ENCODE measurements at places on chromosomes 2 and 18.

- no peak for DNase-seq
Measured at GRCh38 chr2:45946023-45946422, 294.5 kb downstream of the PRKCE start.

GRCh38 chr2:212997526-212998020 is 153.8 kb downstream of the IKZF2 start:
- no peak for DNase-seq

DNA sequence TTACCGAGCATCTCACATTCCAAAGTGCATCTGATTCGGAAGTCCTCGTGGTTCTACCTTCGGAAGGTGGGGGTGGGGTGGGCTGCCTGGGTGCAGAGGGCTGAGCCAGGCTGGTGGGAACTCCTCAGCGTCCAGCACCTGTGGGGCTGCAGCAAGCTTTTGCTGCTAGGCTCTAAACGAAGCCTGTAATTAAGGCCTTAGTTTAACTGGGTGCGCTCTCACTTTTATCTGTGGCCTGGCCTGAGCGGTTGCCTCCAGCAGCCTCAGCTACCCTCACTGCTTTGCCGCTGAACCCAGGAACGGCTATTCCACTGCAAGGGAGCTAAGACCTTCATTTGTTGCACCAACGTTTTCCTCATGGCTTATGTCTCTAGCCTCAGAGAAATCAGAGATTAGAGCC is 48.4 kb downstream of the TMEM17 start:
- DNase-seq, result no peak

DNA sequence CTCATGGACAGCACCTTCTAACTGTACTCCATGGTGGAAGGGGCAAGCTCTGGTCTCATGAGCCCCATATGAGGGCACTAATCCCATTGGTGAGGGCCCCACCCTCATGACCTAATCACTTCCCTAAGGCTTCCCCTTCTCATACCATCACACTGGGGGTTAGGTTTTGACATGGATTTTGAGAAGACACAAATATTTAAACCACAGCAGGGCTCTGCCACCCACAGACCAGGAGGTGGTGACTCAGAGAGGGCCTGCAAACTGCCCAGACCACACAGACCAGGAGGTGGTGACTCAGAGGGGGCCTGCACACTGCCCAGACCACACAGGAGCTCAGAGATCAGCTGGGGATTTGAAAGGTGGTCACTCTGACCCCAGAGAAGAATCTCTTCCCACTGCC is 222.0 kb downstream of the KLHL29 start:
- DNase-seq, result no peak

GRCh38 chr2:197804758-197805714 is 643 bp downstream of the PLCL1 start:
- peak; percentile 76 for DNase-seq

- DNase-seq, result peak; percentile 88
Measured at GRCh38 chr2:118013724-118014491, at the start of gene CCDC93. Gene CCDC93, minus strand, starts transcription at chr2:118014070. Its CDS starts 75 bp downstream, at chr2:118013995.

GRCh38 chr2:41580806-41581205 is 467.0 kb upstream of the PKDCC start:
- DNase-seq, result no peak

- no peak for DNase-seq
Measured at GRCh38 chr2:794554-795241, 117.5 kb upstream of the TMEM18 start.

GRCh38 chr2:219627103-219628100 is at the start of gene SLC4A3:
Gene SLC4A3, plus strand, starts transcription at chr2:219627630. Its CDS starts 363 bp downstream, at chr2:219627993.
- no peak for DNase-seq

DNA sequence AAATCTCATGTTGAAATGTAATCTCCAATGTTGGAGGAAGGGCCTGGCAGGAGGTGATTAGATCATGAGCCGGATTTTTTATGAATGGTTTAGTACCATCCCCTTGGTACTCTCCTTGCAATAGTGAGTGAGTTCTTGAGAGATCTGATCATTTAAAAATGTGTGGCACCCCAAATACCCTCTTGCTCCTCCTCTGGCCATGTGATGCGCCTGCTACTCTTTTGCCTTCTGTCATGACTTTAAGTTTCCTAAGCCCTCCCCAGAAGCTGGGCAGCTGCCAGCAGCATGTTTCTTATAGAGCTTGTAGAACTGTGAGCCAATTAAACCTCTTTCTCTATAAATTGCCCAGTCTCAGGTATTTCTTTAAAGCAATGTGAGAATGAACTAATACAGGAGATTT is 72.6 kb upstream of the FIGN start:
- no peak for DNase-seq

GRCh38 chr18:27952741-27953140 is 224.2 kb downstream of the CDH2 start:
- DNase-seq, result no peak

DNA sequence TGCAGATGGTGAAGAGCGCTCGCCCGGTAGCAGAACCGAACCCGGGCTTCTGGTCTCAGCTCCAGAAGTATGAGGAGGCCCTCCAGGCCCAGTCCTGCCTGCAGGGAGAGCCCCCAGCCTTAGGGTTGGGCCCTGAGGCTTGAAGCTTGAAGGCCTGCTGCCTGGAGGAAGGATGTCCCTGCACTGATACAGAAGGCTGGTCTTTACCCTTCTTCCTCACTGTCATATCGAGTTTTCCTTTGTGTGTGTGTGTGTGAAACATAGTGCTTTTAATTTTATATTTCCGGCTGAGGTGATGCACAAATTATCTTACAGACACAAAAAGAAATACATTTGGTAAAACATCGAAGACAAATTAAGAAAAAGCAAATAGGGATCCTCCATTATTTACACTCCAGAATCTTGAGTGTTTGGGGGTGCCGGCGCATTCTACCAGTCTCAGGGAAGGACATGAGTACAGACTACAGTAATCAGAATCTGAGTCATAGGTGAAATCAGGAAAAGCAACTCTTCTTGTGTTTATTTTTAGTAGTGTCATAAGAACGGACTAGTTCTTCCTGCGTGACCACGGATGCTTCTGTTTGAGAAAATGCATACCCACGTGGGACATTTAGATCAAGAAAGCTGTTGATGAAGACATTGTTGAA is 1.3 kb downstream of the DUSP28 start:
- DNase-seq, result no peak

GRCh38 chr2:23213196-23213595 is 171.8 kb upstream of the KLHL29 start:
- DNase-seq, result no peak

DNA sequence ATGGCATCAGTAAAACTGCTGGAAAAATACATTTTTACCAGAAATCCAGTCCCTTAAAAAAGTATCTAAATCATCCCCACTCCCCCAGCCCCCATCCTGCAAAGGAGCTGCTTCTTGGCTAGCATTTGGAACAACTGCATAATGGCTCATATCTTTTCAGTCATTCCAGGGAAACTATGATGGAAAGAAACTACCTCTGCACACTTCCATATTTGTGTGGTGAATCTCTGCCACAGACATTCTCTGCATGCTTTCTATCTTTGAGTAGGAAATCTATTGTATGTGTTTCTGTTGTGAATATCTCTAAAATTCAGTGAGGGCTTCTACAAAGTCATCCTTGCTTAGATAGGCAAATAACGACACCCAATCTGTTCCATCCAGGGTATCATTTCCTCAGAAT is 632.3 kb downstream of the LRP1B start:
- no peak for DNase-seq

GRCh38 chr2:25034081-25034480 is 7.8 kb upstream of the EFR3B start:
- DNase-seq, result no peak

DNA sequence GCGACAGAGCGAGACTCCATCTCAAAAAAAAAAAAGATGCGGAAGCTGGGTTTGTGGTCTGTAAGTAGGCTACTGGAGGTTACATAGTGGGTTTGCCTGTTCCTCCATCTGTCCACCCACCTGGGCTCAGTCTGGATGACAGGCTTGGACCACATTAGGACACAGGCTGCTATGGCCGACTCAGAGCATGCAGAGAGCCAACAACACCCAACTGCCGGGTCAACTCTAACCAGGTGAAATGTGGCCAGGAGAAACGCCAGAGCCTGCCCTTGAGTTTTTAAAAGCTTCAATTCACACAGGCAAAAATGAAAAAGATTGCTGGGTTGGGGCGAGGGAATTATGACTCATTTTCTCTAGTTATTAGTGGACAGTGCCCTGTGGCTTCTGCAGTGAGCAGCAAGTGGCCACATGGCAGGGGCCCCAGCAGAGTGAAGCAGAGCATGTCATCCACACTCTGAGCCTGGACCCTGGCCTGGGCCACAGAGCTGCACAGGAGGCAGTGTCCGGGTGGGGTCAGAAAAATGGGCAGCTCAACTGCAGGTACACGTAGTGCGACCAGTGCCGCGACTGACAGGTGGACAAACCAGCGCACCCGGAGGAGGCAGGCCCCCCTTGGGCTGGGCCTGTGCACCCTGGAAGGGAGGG is 67.4 kb downstream of the BIN1 start:
- no peak for DNase-seq

DNA sequence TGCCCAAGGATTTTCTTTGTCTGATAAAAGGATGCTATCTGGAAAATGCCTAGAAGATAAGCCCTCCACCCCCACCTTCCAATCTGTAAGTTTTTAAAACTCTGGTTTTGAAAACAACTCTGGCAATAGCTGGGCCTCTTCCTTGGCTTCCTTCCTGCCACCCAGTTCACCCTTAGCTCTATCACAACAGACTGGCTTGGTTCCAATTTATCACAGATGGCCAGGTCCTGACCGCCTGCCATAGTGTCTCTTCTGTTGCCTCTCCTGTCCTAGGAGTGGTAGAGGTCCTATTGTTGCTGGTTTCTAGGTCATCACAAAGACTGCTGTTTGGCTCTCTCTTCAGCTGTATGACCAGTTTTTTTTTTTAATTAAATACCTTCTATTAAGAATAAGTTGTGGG is 1727.9 kb upstream of the SLC39A10 start:
- no peak for DNase-seq

Data from tibial artery (tissue), 4 donors.